ENCODE measurements at places on chromosomes 11 and 22. TPM values are rescaled to one million over a fixed set of nuclear protein-coding genes. Genes with fewer than 3 reads are reported as not detected.
A peak's percentile ranks its signal among the peaks of the same experiment; 100 is the strongest.

The GDPD4 gene
- total RNA-seq = not detected

The HTR3B gene
- not detected for total RNA-seq

The SPTBN2 gene
- total RNA-seq = 0.45 TPM

The SUSD2 gene
- 22.5 TPM for total RNA-seq

The TEF gene
- 41.1 TPM for total RNA-seq

The MS4A3 gene
- total RNA-seq = not detected

The TMEM258 gene
- total RNA-seq = 28.0 TPM

DNA sequence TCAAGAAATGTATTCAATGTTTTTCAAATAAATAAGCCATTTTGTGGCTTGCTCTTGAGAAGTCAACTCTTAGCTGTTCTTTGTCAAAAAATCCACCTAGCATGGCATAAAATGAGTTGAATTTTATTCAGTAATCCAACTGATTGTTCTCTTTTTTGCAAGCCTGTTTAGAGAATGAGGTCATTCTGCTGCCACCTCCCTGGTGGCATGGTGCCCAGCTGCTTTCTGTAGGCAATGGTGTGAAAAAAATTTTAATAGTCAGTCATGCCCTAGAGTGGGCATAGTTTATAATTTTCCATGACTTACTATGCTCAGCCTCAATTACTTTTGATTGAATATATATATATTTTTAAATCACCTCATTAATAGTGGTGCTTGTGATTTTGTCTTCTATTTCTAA, 177.2 kb downstream of the INSC start:
- H3K4me1 ChIP-seq = no peaks in the 10 kb centered on the region
- no peak overlapping the region for H3K27ac ChIP-seq
- H3K27me3 ChIP-seq = no peaks in the 10 kb centered on the region
- no peak overlapping the region for H3K4me3 ChIP-seq

DNA sequence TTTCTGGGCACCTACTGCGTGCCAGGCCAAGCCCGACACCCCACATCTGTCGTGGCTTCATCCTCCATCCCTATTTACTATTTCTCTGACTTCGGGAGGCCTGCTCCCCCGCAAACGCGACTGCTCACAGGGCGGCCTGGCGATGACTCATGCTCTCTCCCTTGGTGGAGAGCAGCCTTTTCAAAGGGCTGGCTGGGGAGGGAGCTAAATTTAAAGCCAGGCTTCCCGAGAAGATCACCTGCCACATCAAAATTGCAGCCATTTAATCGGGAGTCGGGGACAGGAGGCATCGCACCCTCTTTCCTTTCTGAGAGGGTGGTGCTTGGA, 24.9 kb upstream of the SHISAL1 start:
- H3K27me3 ChIP-seq = no peaks in the 10 kb centered on the region
- H3K27ac ChIP-seq = no peak overlapping the region
- no peaks in the 10 kb centered on the region for H3K36me3 ChIP-seq
- no peak overlapping the region for H3K4me3 ChIP-seq
- DNase-seq = no peak
- H3K4me1 ChIP-seq = no peaks in the 10 kb centered on the region

DNA sequence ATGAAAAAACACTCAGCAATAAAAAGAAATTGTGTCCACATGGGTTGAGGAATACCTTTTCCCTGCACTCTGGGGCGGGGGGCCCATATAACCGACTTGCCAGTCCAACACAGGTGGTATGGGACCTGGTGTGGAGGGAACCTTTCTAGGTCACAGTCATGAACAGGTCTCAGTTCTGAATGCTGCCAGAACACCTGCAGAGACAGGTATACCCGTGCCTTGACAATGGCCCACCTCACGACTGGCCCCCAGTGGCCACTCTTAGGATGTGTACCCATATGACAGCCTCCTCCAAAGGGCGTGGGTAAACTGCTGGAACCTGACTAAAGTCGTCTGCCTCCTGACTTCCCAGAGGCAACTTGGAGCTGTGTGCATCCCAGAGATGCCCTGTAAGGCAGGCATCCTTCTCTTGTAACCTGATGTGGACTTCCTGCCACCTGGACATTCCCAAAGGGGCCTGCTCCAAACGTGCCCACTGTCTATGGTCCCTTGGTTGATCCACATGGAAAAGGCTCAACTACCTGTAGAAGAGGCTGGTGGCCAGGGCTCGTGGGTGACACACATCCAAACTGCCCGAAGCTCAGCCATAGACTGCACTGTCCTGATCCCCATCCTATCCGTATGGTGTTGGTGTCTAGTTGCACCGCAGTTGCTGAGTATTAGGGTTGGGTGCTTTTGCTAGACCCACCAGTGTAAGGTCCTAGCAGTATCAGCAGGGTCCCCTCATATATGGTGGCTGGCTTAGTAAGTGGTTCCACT, 859.3 kb downstream of the BRD1 start:
- no peaks in the 10 kb centered on the region for H3K36me3 ChIP-seq
- no peak for DNase-seq
- no peak overlapping the region for H3K4me3 ChIP-seq
- no peak overlapping the region for H3K27ac ChIP-seq
- H3K4me1 ChIP-seq = no peaks in the 10 kb centered on the region
- H3K27me3 ChIP-seq = no peaks in the 10 kb centered on the region

- DNase-seq = no peak
- H3K27me3 ChIP-seq = no peaks in the 10 kb centered on the region
These were observed 138.6 kb downstream of the WNT7B start for GRCh38 chr22:45838305-45838887.

- H3K27me3 ChIP-seq = no peaks in the 10 kb centered on the region
- H3K27ac ChIP-seq = peak overlapping the region; percentile 45
- no peaks in the 10 kb centered on the region for H3K36me3 ChIP-seq
- H3K4me3 ChIP-seq = peak overlapping the region; percentile 69
- DNase-seq = peak; percentile 17
- H3K4me1 ChIP-seq = peaks cover 6% of the 10 kb centered on the region
These were observed 672 bp downstream of the RTL6 start for GRCh38 chr22:44497218-44497904.

DNA sequence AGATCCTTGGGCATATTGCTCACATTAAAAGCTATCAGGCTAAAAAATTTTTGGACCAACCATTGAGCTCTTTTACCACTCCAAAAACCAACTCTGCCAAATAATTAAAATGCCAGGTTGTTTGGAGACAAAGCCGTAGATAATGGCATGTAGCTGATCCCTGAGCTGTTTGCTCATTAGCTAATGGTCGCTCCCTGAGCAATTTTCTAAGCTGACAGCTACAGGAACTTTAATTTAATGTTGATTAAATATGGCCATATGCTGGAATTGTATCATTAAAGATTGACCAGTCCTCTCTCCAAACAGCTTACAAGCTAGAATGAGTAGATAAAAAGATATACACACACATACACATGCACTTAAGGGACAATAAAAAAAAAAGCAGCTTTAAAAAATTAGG, 216.2 kb upstream of the ARHGAP20 start:
- DNase-seq = no peak
- no peaks in the 10 kb centered on the region for H3K27me3 ChIP-seq
- H3K36me3 ChIP-seq = no peaks in the 10 kb centered on the region
- H3K4me1 ChIP-seq = no peaks in the 10 kb centered on the region
- no peak overlapping the region for H3K27ac ChIP-seq
- H3K4me3 ChIP-seq = no peak overlapping the region

DNA sequence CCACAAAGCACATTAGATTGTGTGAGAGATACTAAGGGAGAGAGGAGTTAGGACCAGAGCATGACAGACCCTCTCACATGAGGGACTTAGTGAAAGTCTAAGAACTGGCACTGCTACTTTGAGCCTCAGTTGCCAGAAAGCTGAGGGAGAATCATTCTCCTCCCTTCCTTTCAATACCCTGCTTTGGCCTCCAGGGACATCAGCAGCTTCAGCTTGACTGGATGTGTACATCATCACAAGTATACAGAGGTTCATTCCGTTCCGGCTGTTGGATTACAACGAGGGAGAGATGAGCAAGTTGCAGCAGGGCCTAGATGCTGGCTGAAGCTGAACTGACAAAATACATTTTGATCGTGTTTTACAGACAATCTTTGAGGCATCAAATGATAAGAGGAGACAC, 15.7 kb upstream of the ANO5 start:
- no peaks in the 10 kb centered on the region for H3K36me3 ChIP-seq
- H3K4me3 ChIP-seq = no peak overlapping the region
- H3K4me1 ChIP-seq = no peaks in the 10 kb centered on the region

DNA sequence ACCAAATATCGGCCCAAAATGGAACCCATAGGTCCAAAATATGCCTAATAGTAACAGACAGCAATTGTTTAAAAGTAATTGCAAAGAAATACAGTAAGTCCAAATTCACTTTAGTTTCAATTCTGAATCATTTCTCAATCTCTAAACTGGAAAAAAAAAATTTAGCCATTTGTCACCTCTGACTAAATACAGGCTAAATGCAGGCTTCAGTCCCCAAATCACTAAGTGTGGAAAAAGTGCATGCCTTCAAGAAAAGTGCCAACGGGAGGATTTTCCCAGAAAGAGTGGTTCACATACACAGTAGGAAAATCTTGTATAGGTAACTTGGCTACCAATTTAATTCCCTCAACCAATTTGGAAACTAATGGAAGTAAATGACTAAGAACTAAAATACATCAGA, 35.7 kb downstream of the SIK3 start:
- peaks cover 34% of the 10 kb centered on the region for H3K4me1 ChIP-seq
- no peak overlapping the region for H3K27ac ChIP-seq
- DNase-seq = no peak
- no peak overlapping the region for H3K4me3 ChIP-seq
- no peaks in the 10 kb centered on the region for H3K36me3 ChIP-seq

DNA sequence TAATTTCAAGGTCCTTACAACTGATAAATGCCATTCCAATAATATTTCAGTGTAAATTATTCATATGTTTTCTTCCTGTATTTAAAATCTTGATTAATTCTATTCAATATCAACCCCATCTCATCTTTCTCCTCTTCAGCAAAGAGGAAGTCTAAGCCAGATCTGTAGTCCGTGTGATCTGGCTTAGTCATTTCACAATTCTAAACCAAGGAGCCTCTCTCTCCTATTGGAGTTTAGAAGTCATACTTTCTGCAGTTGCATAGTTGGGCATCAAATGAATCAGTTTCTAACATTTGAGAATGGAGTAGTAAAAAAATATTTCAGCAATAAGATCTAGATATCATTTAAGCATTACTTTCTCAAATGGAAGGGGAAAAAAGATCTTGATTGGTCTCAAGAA, 354.9 kb downstream of the JRKL start:
- no peak for DNase-seq
- H3K27me3 ChIP-seq = no peaks in the 10 kb centered on the region
- H3K4me3 ChIP-seq = no peak overlapping the region
- H3K27ac ChIP-seq = no peak overlapping the region
- no peaks in the 10 kb centered on the region for H3K36me3 ChIP-seq

DNA sequence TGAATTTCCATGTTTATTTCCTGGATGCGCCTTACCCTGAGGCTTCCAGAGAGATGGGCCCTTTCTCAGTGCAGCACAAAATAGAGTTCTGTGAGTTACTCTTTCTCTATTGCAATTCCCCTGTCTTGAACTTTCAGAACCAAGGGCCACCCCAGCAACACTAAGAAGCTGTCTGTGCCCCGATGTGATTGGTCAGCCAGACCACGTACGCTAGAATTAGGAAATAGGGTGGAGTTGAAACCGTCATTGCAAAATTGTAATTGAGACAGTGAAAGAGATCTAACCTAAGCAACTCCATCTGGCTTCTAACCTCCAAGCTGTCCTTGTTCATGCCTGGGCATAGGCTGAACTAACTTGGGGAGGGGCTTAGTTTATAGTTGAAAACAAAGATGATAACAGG, 981.3 kb downstream of the OPCML start:
- no peaks in the 10 kb centered on the region for H3K4me1 ChIP-seq
- H3K4me3 ChIP-seq = no peak overlapping the region
- no peaks in the 10 kb centered on the region for H3K27me3 ChIP-seq
- no peak for DNase-seq

- H3K4me1 ChIP-seq = peaks cover 7% of the 10 kb centered on the region
- H3K27me3 ChIP-seq = no peaks in the 10 kb centered on the region
- no peak overlapping the region for H3K27ac ChIP-seq
- no peak for DNase-seq
These were observed 49.1 kb downstream of the LRRC32 start for GRCh38 chr11:76621466-76621865.

GRCh38 chr11:34205326-34206035, 100.1 kb downstream of the NAT10 start:
- H3K36me3 ChIP-seq = no peaks in the 10 kb centered on the region
- no peak for DNase-seq
- no peak overlapping the region for H3K27ac ChIP-seq
- no peak overlapping the region for H3K4me3 ChIP-seq
- H3K4me1 ChIP-seq = peaks cover 6% of the 10 kb centered on the region
- H3K27me3 ChIP-seq = no peaks in the 10 kb centered on the region

DNA sequence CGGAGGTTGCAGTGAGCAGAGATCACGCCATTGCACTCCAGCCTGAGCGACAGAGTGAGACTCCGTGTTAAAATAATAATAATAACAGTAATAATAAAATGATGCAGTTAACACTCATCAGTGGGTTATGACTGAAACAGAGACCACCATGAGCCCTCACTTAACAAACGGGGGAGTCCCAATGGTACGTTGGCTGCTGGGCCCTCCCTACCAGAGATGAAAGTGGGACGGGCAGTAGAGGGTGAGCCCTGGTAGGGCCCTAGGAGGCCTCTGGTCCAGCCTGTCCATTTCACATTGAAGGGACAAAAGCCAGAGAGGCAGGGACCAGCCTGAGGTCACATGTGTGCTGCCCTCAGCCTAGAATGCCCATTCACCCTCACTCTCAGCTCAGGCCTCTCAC, 13.7 kb upstream of the KIAA0930 start:
- DNase-seq = no peak
- H3K27me3 ChIP-seq = no peaks in the 10 kb centered on the region
- no peaks in the 10 kb centered on the region for H3K36me3 ChIP-seq
- H3K4me1 ChIP-seq = no peaks in the 10 kb centered on the region
- H3K27ac ChIP-seq = no peak overlapping the region
- no peak overlapping the region for H3K4me3 ChIP-seq

DNA sequence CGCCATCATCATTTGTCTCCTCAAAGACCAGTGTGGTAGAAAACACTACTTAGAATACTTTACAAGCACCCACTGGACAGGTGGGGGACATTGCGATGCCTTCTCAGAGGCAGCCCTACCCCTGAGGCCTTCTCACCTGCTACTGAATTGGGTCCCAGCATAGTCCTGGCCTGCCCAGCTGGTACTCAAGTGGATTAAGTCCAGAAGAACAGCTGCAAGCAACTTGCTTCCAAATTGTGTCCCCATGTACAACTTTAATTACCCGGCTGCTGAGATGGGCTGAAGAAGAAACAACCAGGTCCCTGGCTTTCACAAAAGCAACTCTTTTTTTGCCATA, 12.3 kb downstream of the ABTB2 start:
- H3K4me3 ChIP-seq = no peak overlapping the region
- DNase-seq = no peak
- no peaks in the 10 kb centered on the region for H3K4me1 ChIP-seq
- no peak overlapping the region for H3K27ac ChIP-seq

- no peak for DNase-seq
- no peaks in the 10 kb centered on the region for H3K27me3 ChIP-seq
- no peak overlapping the region for H3K4me3 ChIP-seq
These were observed 54.8 kb upstream of the PITPNB start for GRCh38 chr22:27973846-27974245.

- H3K4me3 ChIP-seq = no peak overlapping the region
- H3K36me3 ChIP-seq = no peaks in the 10 kb centered on the region
- no peak overlapping the region for H3K27ac ChIP-seq
These were observed 10.4 kb upstream of the SUN2 start for GRCh38 chr22:38766076-38766777.
